ENCODE measurements at places on chromosomes 6 and 20.

DNA sequence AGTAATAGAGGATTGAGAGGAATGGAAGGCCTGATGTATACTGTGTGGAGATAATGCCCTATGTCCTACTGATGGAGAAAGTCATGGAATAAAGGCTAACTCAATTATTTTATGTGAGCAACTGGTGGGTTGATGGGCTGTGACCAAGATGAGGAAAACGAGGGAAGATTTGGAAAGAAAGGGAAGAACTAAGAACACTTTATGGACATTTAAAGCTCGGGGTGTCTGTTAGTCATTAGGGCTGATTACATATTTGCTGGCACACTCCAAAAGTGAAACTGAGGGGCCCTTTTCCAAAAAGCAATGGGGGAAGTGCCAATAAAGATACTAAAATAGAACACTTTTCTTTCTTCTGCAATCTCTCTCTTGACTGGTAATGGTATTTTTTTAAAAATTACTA lies 439.5 kb downstream of the PLCB1 start:
- DNase-seq: no peak

GRCh38 chr20:10902174-10902573 lies 228.4 kb upstream of the JAG1 start:
- DNase-seq: no peak

- no peak for DNase-seq
Observed at GRCh38 chr6:106087548-106088325, 1.6 kb downstream of the PRDM1 start.

- DNase-seq: no peak
Observed at GRCh38 chr6:90107771-90108282, 188.8 kb downstream of the BACH2 start.

- no peak for DNase-seq
Observed at GRCh38 chr6:132971676-132972075, 157.3 kb downstream of the RPS12 start.

DNA sequence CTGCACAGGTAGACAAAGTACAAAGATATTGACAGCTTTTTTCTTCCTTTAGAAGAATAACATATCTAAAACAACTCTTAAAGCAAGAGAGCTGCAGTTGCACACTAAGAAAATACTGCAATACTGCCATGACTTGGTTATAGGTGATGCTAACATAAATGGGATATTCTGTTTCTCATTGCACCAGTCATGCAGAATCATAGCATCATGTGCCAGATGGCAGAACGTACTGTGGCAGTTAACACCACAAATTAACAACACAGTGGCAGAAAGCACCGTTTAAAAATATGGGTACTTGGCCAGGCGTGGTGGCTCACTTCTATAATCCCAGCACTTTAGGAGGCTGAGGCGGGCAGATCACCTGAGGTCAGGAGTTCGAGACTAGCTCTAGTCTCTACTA lies 7.4 kb downstream of the ASXL1 start:
- no peak for DNase-seq

GRCh38 chr20:56759741-56760278 lies 130.7 kb downstream of the TFAP2C start:
- DNase-seq: no peak

DNA sequence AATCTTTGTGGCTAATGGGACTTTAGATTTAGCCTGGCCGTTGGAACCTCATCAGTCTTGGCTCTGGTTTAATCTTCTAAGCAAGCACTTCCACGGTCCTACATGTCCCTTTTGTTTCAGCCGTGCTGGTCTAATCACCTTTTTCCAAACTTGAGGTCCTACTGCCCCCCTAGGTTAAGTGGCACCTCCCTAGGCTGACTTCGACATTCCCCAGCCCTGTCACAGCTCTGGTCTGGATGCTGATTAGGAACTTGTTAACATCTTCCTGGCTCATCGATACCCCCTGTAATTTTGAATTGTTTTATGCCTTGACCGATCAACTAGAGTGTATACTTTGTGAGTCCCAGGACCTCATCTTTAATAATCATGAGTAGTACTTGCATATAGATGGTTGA lies 56.6 kb downstream of the OTOR start:
- no peak for DNase-seq

DNA sequence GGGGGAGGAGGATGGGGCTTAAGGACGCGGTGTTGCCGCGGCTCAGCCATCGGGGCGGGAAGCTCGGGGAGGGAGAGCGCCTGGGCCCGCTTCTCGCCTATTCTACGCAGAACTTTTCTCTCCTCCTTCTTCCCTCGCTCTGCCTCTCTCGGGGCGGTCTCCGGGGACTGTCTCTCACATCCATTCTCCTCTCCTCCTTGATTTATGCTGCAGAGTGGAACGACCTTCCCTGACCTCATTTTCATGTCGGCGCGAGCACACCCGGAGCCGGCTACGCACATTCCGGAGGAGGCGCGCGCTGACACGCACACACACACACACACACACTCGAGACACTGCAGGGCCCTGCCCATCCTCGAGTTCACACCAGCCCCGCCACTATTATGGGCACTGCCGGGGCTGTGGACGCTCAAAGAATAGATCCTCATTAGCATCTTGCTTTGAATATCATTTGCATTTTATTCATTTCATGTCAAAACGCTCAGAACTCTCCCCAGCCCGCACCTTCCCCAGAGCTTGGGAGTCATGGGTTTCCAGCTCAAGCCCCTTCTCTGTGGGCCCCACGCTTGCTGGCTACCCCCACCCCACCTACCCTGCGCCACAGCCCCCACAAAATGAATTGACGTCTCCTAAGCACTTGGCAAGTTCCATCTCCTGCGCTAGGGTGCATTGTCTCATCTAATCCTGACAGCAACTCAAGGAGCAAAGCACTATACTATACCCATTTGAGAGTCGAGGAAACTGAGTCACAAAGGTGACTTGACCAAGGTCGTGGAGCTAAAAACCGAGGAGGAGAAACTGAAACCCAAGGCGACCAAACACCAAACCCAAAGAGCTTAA lies 36.8 kb downstream of the NCR2 start:
- no peak for DNase-seq

Measured in stimulated activated CD4-positive, alpha-beta T cell treated with anti-CD3 and anti-CD28 coated beads, TNF-alpha, amount 100 ng/mL, for 1 hour (primary cell).